ENCODE measurements at places on chromosomes 3 and 15.

DNA sequence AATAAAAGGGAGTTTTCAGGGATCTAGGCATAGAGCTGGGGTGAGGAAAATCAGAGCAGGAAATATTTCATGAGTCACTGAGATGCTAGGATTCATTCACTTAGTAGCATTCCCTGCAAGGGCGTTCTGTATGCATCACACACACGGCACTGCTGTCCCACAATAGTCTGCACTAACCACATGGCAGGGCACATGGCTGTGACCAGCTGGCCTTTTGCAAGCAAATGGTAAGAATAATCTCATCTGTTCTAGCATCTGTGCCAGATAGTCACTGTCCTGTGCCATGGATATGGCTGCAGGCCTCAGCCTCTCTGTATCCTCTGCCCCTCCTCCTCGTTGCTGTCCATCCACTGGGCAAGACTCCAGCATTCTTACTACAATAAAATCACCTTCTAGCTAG lies 37.8 kb downstream of the BOC start:
- no peak for DNase-seq

- DNase-seq: peak; percentile 70
Measured at GRCh38 chr3:186882881-186883685, 40.6 kb downstream of the ADIPOQ start.

DNA sequence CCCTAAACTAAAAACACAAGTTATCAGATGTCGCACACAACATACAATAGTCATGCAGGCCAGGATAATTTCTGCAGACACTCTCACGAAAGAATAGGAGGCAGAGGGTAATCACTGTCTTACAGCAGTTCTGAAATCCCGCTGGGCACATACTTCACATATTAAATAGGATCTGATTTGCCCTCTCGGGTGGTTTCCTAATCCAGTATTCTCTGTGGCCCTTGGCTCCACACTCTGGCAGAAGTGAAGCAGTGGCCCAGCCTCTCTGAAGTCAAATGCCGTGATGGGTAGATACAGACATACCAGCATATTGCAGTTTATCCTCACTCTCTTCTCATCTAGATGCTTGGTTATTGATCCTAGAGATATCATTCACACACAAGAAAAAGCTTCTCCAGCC lies 19.0 kb downstream of the GADL1 start:
- no peak for DNase-seq

- no peak for DNase-seq
Measured at GRCh38 chr3:56094170-56094569, 374.1 kb downstream of the ERC2 start.

- DNase-seq: peak; percentile 43
Measured at GRCh38 chr15:75171408-75171807, 30.3 kb upstream of the C15orf39 start.

DNA sequence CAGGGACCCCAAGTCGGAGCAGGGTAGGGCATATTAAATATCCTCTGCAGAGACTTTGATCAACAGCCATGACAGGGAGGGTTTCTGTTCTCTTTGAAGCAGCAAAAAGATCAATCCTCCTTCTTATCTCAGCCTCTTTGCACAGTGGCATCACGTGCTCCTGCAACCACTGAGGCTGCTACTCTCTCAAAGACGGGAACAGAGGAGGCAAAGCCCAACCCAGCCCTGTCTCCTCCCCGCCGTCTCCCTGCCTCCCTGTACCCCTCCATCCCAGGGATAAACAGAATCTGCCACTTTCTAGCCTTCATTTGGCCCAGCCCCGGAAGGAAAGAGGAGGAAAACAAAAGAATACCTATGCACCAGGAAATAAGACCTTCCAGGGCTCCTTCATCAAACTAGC lies 7.5 kb upstream of the TBC1D21 start:
- DNase-seq: no peak

DNA sequence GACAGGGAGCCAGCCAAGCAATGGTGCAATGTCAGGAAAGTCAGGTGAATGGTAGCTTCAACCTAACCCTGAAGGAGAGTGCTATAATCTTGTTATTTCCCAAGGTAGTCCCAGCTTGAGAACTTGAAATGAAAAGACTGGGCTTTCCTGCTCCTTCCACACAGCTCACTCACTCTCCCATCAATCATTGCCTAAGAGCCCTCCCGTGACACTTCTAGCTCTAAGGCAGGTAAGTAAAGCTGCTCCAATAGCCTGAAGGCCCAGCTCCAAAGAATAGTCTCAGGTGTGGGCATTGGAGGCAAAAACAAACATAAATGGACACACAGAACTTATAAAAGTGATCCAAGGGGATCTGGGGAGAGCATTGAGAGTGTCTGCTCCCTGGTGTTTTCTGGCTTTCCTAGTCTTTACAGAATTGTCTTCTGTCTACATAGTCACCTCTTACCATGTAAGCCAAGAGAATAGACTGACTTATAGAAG lies 63.1 kb upstream of the TBC1D5 start:
- no peak for DNase-seq

DNA sequence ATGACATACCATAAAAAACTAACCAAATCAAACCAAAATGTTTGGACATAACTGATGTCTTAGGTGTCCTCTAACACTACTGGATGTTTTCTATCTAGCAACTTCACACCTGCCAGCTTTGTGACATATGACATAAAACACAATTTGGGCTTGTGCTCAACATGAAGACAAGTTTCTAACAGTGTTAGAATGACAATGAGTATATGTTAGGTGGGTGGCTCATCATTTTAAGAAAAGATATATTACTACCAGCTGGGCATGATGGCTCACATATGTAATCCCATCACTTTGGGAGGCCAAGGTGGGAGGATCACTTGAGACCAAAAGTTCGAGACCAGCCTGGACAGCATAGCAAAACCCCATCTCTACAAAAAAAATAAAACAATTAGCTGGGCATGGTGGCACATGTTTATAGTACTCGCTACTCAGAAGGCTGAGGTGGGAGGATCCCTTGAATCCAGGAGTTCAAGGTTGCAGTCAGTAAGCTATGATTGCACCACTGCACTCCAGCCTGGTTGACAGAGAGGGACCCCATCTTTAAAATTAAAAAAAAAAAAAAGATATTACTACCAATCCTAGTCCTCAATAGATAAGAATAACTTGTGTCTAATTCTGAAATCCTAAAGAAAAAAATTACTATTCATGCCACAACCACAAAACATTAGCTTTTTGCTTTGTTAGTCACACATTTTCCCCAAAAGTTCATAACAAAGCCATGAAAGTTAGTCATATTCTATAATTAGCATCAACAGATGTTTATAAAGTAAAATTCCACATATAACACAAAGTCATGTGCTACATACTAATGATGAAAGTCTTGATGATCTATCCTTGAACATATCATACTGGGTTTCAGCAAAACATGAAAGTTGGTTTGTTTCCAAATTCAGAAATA lies 59.9 kb downstream of the LRRFIP2 start:
- DNase-seq: no peak

- DNase-seq: no peak
Measured at GRCh38 chr3:95154766-95155165, 1091.9 kb downstream of the NSUN3 start.

DNA sequence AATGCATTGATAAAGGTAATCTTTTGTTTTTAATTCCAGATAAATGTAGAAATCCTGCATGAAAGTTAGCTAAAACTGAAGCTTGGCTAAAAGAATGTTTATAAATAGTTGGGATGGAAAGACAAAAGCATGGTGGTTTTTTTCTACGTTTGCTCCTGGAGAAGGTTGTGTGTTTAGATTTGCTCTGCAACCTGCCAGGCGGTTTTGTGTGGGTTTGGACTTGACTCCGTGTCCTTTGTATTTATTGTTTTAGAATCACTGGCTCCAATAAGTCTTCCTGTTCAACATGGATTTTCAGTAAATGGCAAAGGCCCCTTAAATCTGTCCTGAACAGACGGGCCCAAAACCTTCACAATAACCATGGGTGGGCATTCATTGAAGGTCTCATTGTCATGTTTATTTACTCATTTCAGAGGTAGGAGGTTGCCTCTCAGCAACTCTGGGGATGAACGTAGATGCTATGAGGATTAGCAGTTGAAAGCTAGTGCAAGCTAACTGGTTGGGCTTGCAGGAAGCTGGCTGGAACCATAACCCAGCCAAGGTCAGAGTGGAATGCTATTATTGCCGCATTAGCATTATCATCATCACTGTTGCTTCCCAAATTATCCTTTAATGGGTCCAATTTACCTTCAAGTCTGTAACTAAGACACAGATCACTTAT lies 60.6 kb upstream of the ADAMTS9 start:
- no peak for DNase-seq

GRCh38 chr3:161274691-161275298 lies 53.7 kb downstream of the NMD3 start:
- DNase-seq: peak; percentile 51

- no peak for DNase-seq
Measured at GRCh38 chr3:139332092-139332491, 11.7 kb upstream of the MRPS22 start.

DNA sequence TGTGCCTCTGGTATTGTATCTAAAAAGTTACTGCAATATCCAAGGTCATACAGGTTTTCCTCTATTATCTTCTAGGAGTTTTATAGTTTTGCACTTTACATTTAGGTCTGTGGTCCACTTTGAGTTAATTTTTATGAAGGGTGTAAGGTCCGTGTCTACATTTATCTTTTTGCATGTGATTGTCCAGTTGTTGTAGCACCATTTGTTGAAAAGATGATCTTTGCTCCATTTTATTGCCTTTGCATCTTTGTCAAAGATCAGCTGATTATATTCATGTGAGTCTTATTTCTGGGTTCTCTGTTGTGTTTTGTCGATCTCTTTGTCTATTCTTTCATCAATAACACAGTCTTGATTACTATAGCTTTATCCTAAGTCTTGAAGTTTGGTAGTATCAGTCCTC lies 6.7 kb downstream of the CHRNA7 start:
- no peak for DNase-seq

GRCh38 chr15:60939389-60939788 lies 289.7 kb downstream of the RORA start:
- DNase-seq: no peak

DNA sequence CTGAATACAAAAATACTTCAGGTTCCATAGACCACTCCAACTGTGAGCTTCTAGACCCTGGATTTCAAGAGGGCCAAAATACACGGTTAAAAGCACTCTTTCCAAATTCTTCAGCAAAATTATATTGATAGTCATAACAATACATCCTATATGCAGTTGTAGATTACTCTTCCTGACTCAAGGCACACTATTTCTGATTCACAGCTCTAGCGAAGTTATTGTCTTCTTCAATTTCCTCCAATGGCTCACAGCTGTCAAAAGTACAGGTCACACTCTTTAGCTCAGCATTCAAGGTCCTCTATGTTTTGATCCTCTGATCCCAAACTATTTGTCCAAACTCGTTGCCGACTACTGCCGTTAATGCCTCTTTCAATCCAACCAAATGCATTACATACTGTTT lies 13.5 kb upstream of the CCDC80 start:
- DNase-seq: no peak

GRCh38 chr15:22980189-22981050 lies at the start of gene CYFIP1:
CYFIP1 (minus strand) TSS chr15:22980368; CDS start chr15:22947285, 33,083 bp downstream.
- DNase-seq: peak; percentile 38

DNA sequence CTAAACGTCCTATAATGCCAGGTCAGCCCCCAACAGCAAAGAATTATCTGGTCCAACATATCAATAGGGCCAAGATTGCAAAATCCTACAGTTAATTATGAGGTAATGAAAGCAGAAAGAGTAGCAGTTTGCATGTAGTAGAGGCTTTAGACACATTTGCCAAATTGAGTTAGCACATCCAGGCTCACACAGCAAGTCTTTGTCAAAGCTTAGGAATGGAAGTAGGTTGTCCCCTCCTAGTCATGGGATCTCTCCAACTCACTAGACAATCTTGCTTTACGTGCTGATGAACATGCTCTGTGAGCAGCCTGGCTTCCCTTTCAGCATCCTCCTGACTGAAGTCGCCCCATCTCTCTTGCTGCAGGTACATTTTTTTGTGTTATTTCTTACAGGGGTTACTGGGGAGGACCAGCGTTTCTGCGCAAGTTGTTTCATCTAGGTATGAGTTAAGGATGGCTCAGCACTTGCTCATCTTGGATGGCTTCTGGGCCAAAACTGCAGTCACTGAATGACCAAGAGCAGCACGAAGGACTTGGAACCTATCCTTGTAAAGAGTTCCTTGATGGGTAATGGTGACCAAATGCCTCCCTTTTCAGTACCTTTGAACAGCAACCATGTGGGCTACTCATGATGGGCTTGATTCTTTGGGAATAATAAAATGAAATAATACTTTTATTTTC lies 55.9 kb downstream of the SQOR start:
- no peak for DNase-seq

DNA sequence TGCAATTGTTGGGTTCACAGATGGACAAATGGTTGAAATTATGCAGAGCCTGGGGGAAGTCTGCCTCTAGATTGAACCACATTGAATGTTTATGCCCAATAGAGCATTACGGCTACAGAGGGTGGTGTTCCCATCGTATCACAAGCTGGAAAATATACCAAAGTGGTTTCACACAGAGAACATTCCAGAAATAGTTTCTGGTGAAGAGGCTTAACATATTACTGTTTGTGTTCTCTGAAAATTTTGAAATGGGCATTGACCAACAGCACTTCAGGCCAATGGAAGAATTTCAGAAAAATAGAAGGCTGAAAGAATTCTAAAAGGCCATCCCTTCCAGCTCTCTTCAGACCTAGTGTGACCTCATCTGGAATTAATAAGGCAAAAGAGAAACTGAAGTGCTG lies 203.9 kb downstream of the NEK10 start:
- DNase-seq: no peak

DNA sequence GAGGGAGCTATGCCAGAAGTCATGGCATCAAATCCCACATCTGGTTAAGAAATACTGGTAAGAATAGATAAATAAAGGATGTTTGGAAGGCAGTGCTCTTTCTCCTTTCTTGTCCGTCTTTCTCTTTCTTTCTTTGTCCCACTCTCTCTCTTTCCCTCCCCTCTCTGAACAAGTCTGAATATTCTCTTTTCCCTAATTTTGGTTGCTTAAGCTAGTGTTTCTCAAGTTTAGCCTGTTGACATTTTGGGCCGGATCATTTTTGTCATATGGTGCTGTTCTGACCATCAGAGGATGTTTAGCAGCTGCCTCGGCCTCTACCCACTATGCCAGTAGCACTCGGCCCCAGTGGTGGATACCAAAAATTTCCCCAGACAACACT lies 405.3 kb upstream of the C2CD4B start:
- DNase-seq: no peak

- no peak for DNase-seq
Measured at GRCh38 chr3:167882057-167882667, 146.6 kb downstream of the SERPINI1 start.

- no peak for DNase-seq
Measured at GRCh38 chr3:186923241-186923640, 7.1 kb upstream of the ST6GAL1 start.

DNA sequence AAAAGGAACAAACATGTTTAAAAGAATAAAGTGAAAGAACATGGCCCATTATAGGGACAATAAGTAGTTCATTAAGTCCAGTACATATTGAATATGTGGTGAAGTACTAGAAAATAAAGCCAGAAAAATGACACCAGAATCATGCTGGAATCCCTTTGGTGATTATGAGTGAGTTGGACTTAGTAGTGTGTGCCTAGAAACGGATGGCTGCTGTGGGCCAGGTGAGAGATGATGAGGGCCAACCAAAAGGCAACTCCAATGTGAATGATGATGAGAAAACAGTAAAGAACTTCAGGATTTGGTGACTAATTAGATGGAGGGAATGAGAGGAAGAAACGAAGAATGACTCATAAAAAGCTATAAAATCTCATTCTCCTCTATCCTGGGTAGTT lies 3.3 kb downstream of the CRYGS start:
- DNase-seq: no peak

GRCh38 chr3:112087746-112088145 lies 1.6 kb downstream of the C3orf52 start:
- DNase-seq: no peak

GRCh38 chr15:73305331-73306211 lies 63.2 kb downstream of the HCN4 start:
- peak; percentile 36 for DNase-seq
